Activated T-cell treated with anti-CD3 and anti-CD28 coated beads for 4 hours (primary cell): ENCODE measurements at places on chromosomes 5 and 9.

DNA sequence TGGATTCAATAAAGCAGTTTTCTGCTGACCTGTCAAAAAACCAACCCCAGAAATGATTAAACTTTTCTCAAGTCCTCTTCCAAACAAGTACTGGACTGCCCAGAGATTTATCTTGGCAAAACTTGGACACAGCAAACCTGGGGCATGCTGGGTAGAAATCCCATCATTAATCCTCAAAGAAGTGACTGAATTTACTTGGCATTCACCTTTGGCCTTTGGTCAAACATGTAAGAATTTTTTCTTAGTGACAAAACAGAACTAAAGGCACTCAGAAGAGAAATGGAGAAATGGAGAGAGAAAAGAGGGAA, 248.6 kb upstream of the NREP start:
- DNase-seq = no peak

- DNase-seq = no peak
Observed at GRCh38 chr9:81498576-81498975, 190.8 kb downstream of the TLE1 start.

DNA sequence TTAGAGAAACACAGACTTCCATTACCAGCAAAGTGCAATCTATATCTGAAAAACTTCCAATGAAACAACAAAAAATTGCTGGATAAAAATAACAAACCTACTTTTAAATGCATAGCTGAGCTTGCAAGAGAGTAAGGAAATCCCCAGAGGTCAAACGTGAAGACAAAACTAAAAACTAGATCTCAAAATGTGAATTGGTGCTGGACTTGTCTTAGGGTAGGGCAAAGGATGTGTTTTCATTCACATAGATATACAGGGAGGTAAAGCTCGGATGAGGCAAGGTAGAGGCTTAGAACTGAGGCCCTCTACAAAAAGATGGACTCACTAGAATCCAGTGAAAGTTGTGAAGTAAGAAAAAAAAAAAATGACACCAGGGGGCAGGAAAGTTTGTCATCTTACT, 13.6 kb upstream of the RASA1 start:
- DNase-seq = no peak

DNA sequence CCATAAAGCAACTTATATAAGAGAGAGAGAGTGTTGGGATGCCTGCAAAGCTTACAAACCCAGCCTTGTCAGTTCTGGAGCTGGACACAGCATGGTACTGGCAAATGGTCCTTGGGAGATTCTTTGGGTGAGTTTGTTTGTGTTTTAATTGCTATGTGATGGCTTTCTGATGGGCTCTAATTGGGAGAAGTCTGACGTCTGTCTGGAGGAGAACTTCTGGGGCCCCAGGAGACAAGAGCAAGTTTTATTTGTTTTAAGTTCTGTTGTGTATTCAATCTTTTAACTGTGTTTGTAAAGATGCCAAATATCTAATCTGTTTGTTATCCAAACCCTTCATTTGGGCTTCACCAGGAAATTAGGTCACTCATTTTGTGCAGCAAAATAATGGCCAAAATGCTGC, 50.3 kb upstream of the AFAP1L1 start:
- no peak for DNase-seq

- no peak for DNase-seq
Observed at GRCh38 chr5:88607492-88607891, 275.5 kb downstream of the MEF2C start.

DNA sequence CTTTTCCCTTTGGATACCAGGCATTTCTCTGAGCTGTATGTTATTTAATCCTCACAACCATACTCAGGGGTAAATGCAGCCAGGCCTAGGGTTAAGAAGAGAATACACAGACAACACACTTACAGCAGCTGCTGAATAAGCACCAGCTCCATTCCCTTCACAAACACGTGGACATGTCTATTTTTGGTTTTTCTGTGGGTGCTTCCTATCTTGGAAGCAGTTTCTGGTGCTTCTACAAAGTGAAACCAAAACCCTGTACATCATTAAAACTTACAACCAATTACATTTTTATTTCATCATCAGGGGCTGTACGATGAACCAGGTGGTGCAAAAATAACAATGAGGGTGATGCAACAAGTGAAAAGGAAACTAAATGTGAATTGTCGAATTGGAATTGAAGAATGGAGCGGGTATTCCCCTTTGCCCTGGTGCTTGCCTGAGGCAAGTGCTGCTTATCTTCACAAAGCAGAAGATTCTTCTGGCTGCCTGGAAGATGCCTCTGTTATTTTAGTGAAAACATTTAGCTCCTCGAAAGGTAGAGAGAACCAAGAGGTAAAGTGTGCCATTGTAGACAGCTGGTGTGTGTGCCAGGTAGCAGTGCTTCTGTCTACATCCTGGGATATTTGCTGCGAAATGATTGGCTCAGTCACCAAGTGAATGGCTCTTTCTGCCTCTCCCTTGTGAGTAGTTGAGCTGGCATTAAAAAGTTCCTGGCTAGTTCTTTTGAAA, 18.6 kb upstream of the IFNB1 start:
- peak; percentile 5 for DNase-seq

DNA sequence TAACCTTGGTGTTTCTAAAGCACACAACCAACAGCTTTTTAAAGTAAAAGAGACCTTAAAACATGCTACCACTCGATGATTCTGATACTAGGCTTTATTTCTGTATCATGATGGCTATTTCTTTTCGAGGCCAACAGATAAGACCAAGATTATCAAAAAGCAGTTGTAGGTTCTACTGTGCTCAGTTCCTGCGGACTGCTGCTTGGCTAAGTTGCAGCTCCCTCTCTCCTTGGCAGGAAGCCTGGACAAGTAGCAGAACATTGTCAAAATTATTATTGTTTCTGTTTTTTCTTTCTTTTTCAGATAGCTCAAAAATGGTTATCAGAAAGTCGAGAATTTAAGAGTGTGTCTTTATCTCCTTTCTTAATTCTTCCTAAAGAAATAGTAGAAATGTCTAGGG, 607.6 kb downstream of the PTPRD start:
- DNase-seq = no peak

- no peak for DNase-seq
Observed at GRCh38 chr9:133714606-133715294, 23.4 kb downstream of the SARDH start.

DNA sequence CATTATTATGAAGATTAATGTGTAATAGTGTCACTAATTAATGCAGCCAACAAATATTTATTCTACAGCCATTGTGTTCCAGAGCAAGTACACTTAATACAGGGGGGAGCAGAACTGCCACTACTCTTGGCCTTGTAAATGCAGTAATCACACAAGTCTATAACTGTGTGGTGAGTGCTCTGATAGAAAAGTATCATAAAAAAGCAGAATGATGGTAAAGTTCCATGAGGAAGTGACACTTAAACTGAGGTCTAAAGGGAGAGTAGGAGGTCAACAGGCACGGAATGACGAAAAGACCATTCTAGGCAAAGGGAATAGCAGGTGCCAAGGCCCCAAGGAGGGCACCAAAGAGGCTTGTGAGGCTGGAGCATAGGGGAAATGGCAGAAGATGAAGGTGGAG, 142.9 kb downstream of the OSTF1 start:
- DNase-seq = no peak

GRCh38 chr9:13035822-13036221, 243.7 kb downstream of the MPDZ start:
- no peak for DNase-seq

DNA sequence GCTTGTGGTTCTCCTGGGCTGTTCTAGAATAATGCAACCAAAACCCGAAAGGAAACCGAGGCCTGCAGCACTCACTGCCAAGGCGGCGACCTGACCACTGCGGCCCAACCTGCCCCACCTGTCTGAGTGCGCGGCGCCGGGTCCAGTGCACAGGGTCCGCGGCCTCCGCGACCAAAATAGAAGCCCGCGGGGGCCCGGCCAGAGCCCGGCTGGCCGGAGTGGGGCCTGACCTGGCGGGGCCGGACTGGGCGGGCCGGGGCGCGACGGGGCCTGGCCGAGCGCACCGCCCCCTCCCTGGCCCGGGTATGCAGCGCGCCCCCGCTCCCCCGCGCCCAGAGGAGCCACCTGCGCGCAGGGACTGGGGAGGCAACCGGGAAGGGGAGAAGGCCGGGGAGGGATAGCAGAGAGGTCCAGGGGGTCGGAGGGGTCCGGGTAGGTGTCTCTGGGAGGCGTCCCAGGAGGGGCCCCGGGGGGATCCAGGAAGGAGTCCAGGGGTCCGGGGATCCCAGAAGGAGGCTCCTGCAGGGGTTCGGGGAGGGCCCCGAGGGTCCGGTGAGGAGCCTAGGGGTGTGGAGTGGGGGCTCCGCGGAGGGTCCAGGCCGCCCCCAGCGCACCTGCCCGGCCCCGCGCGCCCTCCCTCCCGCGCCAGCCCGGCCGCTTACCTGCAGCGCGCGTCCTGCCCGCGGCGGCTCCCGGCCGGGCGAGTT, 503 bp downstream of the SEMA4D start:
- DNase-seq = no peak

DNA sequence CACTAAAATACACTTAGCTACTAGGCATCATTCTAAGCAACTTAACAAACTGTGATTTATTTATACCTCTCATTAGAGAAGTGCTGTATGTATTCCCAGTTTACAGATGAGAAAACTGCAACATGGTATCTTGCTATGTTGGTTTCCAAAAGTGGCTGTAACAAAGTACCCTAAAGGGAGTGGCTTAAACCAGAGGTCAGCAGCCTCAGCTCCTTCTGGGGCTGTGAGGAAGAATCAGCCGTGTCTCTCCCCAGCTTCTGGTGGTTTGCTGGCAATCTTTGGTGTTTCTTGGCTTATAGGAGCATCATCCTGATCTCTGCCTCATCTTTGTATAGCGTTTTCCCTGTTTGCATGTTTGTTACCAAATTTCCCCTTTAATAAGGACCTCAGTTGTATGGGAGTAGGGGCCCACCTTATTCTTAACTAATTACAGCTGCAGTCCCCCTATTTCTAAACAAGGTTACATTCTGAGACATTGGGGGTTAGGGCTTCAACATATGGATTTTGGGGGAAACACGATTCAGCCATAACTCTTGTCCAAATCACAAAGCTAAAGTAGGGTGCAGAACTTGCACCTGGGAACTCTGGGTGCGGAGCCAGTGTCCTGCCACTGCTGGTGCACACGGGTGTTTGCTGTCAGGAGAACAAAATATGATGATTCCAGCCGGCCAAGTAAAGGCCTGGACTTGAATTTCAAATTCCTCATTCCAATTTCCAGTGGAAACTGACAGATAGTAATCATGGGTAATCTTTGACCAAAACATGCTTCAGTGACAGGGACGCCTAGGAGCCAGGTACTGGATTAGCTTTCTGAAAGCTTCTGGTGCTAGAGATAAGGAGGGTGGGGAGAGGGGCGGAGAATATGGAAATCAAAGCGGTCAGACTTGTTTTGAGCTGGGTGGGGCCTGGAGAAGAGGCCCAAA, 43.3 kb downstream of the RAI14 start:
- no peak for DNase-seq

- DNase-seq = no peak
Observed at GRCh38 chr9:135338546-135338945, 141.0 kb upstream of the PPP1R26 start.

GRCh38 chr5:73687357-73687756, 61.4 kb downstream of the ARHGEF28 start:
- no peak for DNase-seq

DNA sequence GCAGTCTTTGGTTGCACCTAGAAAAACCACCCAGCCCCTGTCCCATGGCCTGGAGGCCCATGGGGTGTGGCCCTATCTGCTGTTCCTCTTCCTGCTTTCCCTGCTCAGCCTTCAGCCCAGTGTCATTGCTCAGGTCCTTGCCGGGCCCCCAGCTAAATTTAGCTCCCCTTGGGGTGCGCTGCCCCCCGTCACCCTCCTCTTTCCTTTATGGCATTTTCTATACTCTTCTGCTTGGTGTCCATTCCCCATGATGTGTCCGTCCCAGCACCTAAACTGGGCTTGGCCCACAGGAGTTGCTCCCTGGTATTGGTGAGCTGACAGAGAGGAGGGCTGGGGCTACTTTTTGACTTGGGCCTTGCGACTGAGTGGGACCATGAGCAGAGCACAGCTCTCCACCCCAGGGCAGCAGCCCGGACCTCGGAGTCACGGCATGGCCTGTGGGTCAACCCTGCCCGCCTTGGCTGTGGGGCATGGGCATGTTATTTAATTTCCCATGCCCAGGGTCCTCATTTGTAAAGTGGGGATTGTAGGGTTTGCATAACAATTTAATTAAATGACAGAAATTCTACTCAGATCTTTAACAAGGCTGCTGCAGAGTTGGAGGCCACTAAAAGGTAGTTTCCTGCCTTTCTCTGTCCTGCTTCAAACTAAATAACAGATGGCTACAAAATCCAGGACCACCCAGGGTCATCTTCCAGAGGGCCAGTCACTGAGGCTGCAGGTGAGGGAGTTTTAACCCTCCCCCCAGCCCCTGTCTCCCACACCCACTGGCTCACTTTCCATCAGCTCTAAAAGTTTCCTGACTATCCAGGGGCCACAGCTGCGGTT, 98.2 kb downstream of the DAP start:
- no peak for DNase-seq

DNA sequence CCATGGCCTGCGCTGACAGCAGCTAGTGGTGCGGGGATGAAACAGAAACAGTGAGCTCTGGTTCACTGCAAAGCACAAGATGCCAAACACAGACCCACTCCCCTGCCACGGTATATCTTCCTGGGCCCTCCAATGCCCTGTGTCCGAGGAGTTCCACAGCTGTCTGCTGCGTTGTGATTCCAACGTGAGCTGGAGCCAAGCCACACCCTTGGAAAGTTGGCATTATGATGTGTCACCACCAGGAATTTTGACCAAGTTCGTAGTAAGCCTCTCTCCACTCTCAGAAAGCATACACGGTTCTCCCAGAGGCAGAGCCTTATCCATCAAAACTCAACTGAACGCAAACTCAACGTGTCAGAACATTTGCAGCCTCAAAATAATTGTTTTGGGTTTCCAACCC, 55.6 kb downstream of the MACROH2A1 start:
- DNase-seq = no peak

DNA sequence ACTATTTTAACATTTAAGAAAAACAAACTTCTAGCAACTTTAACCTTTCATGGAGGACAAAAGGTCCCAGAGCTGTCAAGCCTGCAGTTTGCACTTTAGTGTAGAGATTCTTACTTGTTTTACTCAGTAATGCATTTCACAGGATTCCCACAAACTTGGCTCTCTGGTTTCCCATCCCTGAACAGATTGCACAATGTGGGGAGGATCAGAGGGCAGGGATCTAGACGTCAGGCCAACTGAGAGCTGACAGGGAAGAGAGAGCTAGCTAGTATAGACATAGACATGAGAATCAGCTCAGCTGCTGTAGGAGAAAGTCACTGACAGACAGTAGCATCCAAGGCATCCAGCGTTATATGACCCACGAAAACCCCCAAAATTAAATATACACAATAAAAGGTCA, 20.9 kb upstream of the BNIP1 start:
- DNase-seq = no peak

GRCh38 chr5:32231241-32231640, 57.1 kb upstream of the GOLPH3 start:
- no peak for DNase-seq

GRCh38 chr5:34930462-34930844, 1.1 kb downstream of the DNAJC21 start:
- DNase-seq = no peak

- DNase-seq = no peak
Observed at GRCh38 chr5:159905496-159905895, 10.8 kb upstream of the ADRA1B start.

- DNase-seq = no peak
Observed at GRCh38 chr5:75335486-75335885, 1.5 kb upstream of the HMGCR start.

GRCh38 chr5:3024126-3024525, 272.6 kb upstream of the IRX2 start:
- no peak for DNase-seq

- DNase-seq = peak; percentile 59
Observed at GRCh38 chr5:67165526-67166459, 30.8 kb downstream of the CD180 start.
